ENCODE measurements at places on chromosomes 5 and 9. TPM values are rescaled to one million over a fixed set of nuclear protein-coding genes. Genes with fewer than 3 reads are reported as not detected.

DNA sequence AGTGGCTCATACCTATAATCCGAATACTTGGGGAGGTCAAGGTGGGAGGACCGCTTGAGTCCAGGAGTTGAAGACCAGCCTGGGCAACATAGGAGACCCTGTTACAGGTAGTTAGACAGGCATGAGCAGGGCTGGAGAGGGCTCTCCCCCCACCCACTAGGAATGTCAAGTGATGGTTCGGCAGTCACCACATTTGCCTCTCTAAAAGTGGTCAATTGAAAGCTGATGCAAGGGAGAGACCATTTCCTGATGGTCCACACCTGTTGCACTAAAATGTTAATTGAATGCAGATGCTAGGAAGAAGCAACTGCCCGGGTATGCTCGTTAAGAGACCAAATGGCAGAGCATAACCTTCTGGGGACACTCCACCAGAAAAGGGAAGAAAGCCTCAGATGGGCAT, 82.7 kb downstream of the SFXN1 start:
- DNase-seq: no peak

- no peak for DNase-seq
These were observed 597.0 kb downstream of the EBF1 start for GRCh38 chr5:158502686-158503085.

GRCh38 chr5:61632064-61632463, 300.0 kb downstream of the ZSWIM6 start:
- no peak for DNase-seq

DNA sequence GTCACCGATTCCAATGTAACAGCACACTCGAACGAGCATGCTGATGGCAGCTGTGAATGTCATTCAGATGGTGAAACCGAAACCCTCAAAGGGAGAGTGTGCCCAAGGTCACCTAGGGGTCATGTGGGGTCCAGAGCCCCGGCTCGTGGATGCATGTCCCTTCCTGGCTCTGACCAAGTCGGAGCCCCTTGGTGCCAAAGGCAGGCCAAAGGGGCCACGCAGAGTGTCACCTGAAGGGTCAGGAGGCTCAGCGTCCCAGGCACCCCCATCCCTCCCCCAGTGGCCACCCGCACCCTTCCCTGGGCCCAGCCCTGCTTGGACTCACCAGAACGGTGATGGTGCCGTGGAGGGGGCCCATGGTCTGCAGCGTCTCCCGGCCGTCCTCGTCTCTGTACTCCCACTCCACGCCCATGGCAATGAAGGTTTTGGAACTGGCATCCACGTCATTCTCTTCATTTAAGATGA, 69.5 kb downstream of the ZNF354C start:
- DNase-seq: no peak

DNA sequence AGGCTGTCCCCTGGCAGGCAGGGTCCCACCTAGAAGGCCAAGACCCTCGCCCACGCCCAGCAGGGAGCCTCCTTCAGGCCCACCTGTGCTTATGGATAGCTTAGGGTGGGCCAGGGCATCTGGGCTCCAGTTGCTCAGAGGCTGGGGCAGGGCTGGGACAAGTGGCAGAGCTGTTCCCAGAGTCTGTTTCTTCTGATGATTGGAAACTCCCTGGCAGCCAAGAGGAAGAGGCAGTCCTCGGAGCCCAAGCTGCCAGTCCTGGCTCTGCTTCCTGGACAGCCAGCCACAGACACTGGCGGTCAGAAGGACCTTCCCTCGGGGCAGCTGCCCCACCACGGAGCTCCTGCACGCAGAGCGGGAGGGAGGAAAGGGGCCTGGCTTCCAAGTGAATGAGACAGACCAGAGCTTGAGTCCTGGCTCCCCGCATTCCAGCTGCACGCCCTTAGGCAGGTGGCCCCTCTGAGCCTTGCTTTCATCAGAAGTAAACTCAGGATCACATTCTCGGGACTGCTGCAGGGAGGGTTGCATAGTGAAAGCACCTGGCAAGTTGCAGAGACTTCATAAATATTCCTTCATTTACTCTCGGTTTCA, 37.9 kb upstream of the GABRP start:
- no peak for DNase-seq

- no peak for DNase-seq
These were observed 264.6 kb downstream of the TMEM167A start for GRCh38 chr5:82812575-82812974.

GRCh38 chr5:149916334-149917072, 28.1 kb downstream of the PDE6A start:
- no peak for DNase-seq

DNA sequence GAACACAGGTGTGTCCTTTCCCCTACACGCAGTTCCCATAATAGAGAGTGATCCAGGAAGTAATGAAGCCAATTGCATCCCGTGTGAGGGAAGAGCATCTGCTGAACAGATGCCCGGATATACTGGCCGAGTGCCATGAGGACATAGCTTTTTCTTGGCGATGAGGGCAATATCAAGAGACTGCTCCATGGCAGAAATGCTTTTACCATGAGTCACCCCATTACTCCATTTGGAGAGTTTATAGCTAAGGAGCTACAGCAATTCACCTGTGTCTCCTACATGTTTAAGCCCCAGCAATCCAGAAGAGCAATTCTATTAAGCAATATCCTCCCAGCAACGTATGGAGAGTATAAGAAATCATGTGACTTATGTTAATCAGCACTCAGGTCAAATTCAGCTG, 222.0 kb upstream of the KLF4 start:
- no peak for DNase-seq

DNA sequence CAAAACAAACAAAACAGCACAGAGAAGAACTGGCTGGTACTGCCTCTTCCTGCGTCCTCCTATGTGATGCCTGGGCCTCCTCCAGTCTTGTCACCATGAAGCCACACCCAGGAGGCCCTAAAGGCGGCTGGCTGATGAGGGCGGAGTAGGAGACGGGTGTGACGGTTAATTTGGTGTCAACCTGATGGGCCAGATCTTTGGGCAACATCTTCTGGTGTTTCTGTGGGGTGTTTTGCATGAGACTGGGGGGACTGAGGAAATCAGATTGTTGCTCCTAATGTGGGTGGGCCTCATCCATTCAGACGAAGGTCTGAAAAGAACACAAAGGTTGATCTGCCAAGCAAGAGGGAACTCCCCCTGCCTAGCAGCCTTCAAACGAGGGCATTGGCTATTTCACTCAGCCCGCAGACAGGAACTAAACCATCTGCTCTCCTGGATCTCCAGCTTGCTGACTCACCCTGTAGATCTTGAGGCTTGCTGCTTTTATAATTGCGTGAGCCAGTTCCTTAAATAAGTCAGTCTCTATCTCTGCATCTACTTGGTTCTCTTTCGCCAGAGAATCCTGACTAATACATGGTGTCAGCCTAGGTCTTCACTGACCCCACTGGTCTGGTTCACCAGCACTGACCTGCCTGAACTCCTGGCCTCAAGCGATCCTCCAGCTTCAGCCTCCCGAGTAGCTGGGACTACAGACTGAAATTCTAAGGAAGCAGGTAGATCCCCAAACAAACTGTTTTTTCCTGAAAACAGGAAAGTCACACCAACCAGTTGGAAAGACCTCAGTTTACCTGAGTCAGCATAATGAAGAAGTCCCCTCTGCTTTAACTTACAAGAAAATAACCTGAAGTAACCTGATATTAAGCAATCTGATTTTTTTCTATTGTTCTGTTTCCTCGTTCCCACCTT, 12.8 kb upstream of the ZFP62 start:
- DNase-seq: no peak

- DNase-seq: no peak
These were observed 13.2 kb upstream of the FBP2 start for GRCh38 chr9:94606646-94607422.

GRCh38 chr5:87400305-87400899, 12.3 kb downstream of the CCNH start:
- DNase-seq: no peak

DNA sequence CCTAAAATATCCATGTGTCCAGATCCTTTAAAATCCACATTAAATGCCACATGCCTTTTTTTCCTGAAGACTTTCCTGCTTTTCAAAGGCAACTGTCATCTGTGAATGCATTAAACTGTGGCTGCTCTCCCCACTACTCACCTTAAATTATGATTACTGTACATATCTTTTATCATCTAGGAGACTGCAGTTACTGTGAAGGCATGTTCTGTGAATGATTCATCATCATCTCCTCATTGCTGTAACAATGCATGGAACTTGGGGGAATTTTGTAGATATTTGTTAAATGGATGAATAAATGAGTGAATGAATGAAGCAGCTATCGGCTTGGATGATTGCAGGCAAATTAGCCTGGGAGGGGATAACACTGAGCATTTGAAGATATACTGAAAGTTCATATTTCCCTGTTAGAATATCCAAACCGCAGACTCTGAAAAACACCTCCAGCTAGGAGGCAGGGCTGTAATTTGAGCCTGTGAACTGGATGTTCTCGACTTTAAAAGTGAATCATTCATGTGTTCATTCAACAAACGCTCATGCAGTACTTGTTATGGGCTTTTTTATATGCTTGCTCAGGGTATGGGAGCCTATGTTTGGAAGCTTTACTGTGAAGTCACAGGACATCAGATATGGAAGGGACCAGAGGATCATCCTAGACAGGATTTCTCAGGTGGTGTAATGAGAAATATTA, 519.2 kb downstream of the KIF4B start:
- DNase-seq: no peak

GRCh38 chr9:127686461-127687393, 20.1 kb upstream of the CFAP157 start:
- no peak for DNase-seq

- no peak for DNase-seq
These were observed 187.3 kb downstream of the FBN2 start for GRCh38 chr5:128350705-128351104.

GRCh38 chr5:77993855-77994318, 217.7 kb upstream of the TBCA start:
- DNase-seq: no peak

GRCh38 chr9:8859416-8859815, 1059.8 kb upstream of the DMAC1 start:
- no peak for DNase-seq

- DNase-seq: no peak
These were observed at the start of gene CDH18 for GRCh38 chr5:19987612-19988361. TSS of gene CDH18 (minus strand) at chr5:19988200. CDS start at chr5:19838986, 149,214 bp downstream.

- DNase-seq: no peak
These were observed 300.4 kb downstream of the IRX2 start for GRCh38 chr5:2451100-2451499.

DNA sequence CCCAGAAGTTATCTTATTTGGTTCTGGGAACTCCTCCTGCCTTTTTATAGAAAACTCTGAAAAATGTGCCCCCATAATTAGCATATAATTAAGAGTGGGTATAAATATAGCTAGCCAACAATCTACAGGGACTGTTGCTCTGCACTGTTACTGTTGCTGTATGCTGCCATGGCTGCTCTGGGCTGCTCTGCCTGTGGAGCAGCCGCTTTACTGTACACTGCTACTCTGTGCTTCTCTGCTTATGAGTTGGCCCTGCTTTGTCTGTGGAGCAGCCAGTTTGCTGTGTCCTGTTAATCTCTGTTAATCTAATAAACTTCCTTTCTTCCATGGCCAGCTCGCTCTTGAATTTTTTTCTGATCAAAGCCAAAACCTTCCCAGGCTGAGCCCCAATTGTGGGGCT, 2244.0 kb upstream of the ACO1 start:
- no peak for DNase-seq

GRCh38 chr9:86594724-86595123, 240.5 kb upstream of the TUT7 start:
- DNase-seq: no peak

GRCh38 chr9:123757960-123758359, 172.0 kb downstream of the DENND1A start:
- no peak for DNase-seq

DNA sequence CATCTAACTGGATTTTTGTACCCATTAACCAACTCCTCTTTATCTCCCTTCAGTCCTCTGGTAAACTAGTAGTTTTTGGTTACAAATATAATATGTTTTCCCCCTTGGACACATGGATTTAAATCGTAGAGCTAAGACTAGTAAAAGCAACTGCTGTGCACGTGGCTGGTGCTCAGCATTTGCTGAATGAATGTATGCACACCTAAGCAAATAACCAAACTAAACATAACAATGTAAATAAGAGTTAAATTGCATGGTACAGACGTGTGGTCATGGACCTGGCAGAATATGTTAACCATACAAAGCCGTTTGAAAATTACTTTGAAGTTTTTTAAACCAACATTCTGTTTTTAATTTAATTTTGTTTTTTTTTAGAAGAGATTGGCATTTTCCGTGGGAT, 65.2 kb upstream of the FYB1 start:
- no peak for DNase-seq

DNA sequence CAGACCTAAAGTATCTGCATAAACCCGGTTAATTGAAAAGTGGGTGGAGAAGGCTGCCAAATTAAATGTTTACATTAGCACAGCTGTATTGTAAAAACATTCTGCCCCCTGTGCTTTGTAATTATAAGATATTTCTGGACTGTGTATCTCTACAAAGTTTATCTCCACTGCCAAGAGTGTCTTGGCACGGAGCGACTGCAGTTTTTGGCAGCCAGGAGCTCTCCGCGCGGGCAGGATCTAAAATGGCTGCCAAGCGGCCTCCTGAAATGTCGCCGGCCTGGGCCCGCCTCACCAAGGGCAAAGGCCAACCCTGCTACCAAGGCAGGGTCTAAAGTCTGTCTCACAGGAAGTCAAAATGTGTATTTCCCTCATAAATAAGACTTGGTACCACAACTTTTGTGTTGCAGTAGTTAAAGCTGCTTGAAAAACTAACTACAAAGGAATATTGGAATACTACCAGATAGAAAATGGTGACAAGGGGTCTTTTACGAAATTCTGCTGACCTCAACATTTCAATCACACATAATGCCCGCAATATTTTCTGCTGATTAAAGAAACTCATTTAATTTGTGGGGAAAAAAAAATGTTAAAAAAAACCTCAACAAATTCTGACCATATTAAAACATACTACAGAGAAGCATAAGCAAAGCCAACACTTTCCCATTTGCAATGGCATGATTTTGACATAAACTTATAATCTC, 110.4 kb downstream of the NFIB start:
- no peak for DNase-seq

DNA sequence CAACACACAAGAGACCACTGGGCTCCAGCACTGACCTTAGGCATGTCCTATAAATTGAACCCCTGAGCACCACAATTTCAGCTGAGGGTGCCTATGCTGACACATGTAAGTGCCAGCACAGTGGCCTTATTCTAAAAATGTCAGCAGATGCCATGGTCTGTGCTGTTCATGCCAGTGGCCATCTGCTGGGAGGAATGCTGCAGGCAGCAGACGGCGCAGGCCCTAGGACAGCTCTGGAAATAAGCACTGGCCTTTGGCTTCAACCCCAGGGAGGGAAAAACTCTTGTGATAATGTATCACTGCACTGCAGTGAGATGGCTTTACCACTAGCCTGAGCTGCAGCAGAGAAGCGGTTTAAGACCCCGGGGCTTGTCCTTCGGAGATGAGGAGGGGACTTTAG, 98.5 kb downstream of the SYK start:
- DNase-seq: no peak

Gene MEGF10
- total RNA-seq: 0.07 TPM

Gene FRMPD1
- total RNA-seq: not detected

Gene SCAMP1
- total RNA-seq: 17.7 TPM

Gene PCDHA9
- not detected for total RNA-seq

Gene SIL1
- total RNA-seq: 31.4 TPM

Gene SPATA31C1
- total RNA-seq: not detected

All from activated naive CD4-positive, alpha-beta T cell treated with anti-CD3 and anti-CD28 coated beads, Interleukin-2, amount 50 U/mL, for 72 hours (primary cell).